ENCODE measurements at places on chromosomes 11 and 22.

- DNase-seq = no peak
Measured at GRCh38 chr11:112163875-112164685, at the start of gene IL18. IL18 (minus strand) TSS chr11:112164094; CDS start chr11:112155053, 9,041 bp downstream.

DNA sequence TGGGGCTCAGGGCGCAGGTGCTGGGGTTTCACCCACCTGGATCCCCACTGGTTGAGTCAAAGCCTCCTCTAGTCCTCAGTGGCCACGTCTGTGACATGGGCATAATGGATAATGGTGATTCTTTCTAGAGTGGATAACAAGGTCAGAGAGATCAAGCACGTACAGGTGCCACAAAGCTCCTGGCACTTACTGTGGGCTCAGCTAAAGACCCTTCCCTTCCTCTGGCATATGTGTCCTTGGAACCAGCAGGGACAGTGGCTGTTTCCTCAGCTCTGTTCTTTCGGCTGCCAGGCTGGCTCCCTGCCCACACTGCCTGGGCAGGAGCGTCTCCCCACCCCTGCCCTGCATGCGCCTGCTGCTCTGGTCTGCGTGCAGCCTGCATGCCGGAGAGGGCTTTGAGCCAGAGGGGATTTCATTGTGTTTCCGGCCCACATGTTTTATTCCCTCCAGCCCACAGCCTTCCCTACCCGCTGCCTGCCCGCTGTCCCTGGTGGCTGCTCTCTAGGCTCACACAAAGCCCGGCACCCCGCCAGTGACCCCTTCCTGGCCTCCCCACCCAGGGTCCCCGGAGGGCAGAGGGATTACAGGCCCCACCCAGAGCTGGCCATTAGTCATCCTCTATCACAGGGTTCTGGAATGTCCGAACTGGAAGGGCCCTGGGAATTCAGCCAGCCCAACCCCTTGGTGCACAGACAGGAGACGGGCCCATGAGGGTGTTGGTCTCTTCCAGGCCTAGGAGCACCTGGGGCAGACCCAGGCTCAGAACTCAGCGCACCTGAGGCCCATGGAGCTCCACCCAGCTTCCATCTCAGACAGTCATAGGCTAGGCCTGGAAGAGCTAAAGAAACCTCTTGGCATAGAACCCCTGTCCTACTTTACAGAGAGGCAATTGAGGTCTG is 55.3 kb upstream of the GCAT start:
- DNase-seq = no peak

- DNase-seq = no peak
Measured at GRCh38 chr22:19218541-19219233, 40.2 kb upstream of the SLC25A1 start.

DNA sequence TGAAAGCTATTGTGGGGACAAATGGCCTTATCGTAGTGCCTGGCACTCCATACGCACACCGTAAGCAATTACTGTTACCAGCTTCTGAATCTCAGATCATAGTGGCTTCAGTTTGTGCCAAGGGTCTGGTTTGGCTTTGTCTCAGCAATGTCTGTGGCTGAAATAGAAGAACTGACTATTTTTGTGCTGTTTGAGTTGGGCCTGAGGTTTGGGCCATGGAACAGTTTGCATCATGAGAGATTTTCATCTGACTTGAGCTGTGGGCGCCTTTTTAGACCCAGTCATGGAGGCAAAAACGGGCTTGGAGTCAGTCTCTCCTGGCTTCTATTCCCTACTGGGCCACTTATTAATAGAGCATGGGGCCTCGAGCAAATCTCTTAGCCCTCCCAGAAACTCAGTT is 121.1 kb upstream of the CRYBB3 start:
- DNase-seq = no peak

DNA sequence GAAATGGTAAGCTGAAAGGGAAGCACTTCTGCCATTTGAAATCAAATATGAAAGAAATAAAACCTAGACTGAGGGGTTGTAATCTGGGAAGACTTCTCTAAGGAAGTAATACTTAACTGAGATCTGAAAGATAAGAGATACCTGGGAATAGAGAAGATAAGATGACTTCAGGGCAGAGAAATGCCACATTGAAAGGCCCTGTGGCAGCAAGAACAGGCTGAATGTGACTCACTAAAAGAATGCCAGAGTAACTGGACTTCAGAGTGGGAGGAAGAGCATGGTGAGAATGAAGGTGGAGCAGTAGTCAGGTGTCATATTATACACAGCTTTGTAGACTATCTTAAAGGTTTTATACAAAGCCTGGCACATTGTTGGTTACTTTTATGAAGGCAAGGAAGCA is 17.6 kb downstream of the CALCA start:
- no peak for DNase-seq

DNA sequence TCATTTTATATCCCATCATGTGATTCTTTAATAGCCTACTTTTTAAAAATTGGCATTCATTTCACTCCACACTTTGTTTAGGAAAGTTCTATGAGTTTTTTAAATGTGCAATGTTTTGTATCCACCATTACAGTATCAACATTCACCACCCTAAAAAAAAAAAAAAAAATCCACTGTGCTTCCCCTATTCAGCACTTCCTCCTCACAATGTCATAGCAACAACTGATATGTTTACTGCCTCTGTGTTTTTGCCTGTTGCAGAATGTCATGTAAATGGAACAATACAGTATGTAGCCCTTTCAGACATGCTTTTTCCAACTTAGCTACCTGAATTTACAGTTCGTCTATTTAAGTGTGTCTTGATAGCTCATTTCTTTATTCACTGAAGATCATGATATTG is 754.2 kb downstream of the FAM181B start:
- no peak for DNase-seq

DNA sequence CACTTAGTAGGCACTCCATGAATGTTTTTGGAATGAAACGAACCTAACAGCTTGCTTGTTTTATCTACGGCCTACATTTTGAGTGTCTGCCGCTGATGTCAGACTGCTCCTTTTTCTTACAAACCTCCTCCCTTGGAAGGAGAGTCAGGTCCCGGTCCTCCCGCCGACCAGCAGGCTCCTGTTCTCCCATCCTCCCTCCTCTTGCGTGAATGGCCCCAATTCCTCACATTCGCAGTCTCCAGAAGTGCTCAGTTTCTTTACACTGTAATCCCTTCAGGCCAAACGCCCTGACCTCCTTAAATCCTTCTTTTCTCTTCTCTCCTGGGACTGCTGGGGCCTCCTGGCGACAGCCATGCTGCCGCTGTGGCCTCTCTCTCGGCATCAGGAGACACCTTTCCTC is 82.6 kb upstream of the CSNK2A3 start:
- no peak for DNase-seq

DNA sequence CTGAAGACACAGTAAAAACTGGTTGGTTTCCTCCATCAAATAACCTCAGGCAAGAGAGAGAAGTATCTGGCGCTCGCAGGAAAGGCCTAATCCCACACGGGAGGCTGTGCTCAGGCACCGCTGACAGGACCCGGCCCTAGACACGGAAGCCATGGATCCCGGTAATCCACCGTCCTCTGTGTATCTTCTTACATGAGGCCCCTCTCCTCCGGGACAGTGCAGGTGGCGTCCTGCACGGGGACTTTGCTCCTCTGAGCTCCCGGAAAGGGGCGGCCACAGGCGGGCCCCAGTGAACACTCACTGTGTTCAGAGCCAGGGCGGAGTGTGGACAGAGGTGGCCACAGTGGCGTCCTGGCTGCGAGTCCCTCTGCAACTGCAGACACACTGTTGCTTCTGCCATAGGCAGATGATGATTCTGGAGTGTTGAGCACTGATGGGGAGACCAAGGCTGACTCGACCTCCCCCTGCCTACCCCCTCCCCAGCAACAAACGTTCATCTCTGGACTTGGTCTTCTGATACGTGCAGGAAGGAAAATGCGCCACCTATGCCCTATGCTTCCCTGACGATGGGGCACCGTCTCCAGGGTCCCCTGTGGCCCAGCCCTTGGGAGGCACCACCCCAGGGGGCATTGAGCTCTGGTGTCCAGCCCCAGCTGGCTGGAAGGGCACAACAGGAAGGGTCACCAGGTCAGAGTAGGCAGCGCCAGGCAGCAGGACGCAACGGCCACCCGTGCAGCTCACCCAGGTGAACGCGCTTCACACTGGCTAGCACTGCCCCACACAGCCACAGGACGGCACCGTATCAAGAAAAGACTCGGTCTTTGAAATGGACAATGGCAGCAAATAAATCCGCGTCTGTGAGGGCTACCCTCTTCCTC is 95.7 kb downstream of the TRMU start:
- DNase-seq = no peak

DNA sequence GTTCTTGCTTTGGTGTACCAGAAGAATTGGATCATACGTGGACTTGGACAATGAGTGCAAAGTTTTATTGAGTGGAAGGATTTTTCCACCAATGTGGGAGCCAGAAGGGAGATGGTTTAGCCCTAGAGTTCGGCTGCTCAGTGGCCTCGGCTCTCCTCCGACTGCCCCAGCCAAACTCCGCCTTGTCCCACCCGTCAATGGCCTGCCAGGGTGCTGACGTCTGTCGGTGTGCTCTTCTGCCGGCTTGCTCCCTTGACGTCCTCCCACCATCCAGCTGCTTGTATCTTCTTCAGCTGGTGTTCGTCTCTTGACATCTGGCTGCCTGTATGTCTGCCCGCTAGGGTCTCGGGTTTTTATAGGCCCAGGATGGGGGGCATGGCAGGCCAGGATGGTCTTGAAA is 154.8 kb downstream of the APOL5 start:
- no peak for DNase-seq

DNA sequence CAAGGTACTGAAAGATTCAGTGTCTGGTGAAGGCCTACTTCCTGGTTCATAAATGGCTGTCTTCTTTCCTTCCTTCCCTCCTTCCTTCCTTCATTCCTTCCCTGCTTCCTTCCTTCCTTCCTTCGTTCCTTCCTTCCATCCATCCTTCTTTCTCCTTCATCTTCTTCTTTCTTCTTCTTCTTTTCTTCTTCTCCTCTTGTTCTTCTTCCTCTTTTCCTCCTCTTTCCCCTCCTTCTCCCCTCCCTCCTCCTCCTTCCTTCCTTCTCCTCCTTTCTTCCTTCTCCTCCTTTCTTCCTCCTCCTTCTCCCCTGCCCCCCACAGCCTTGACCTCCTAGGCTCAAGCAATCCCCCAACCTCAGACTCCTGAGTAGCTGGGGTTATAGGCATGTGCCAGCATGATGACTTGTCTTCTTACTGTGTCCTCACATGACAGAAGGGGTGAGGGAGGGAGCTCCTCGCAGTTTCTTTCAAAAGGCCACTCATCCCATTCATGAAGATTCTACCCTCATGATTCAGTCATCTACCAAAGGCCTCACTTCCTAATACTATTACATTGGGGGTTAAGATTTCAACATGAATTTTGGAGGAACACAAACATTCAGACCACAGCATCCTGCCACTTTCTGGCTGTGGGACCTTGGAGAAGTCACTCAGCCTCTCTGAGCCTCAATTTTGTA is 22.6 kb upstream of the CCDC134 start:
- DNase-seq = no peak

DNA sequence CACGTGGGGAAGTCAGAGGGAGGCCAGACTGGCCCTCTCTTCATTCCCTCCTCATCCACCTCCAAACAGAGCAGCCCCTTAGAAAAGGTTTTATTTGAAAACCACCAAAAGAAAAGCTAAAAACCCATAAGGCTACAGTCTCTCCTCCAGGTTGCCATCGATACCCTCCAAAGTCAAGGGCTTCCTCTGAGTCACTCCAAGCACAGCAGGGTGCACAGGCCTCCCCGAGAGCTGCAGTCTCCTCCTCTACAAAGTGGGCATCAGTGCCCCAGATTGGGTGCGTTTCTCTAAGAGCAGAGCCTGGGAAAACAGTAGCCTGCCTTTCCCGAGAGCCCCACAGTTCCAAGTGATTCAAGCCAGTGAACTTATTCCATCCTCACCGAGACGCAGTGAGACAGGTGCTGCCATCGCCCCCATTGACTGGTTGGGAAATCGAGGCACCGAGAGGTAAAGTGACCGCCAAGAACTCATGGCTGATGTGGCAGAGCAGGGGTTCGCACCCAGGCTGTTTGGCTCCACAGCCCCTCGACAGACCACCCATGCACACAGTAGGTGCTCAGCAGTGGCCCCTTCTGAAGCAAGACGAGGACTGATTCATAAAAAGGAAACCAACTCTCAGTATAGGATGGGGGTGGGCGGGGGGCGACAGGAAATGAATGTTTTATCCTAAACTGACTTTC is 91.7 kb upstream of the SHISAL1 start:
- no peak for DNase-seq

GRCh38 chr11:110251836-110252235 is 44.6 kb downstream of the RDX start:
- no peak for DNase-seq

GRCh38 chr11:19869946-19870589 is 157.4 kb downstream of the NAV2 start:
- no peak for DNase-seq

DNA sequence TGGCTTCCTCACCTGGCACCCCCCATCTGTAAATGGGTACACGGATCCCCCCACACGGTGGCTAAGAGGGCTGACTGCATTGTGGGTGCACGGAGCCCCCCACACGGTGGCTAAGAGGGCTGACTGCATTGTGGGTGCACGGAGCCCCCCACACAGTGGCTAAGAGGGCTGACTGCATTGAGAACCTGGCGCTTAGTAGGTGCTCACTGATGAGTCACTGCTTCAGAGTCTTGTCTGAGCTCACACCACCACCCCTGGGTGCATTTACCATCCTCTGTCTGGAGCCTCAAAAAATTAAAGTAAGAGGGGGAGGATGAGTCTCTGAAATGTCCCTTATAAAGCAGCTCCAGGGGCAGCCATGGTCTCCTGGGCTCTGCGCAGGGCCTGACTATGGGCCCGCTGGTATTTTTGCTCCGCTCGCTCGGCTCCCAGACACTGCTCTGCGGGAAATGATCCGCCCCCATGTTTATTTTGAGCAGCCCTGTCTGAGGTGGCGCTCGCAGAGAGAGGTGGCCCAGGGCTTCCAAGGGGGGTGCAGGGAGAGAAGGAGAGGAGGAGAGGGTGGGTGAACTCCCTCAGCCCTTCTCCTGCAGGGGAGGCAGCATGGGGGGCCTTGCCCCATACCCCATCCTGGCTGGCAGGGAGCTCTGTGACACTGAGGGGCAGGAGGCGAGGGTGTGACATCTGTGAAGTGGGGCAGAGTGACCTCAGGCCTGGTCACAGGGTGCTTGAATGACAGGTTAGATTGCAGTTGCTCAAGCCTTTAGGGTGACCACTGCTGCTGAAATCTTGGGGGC is 82.6 kb downstream of the CACNA1I start:
- DNase-seq = no peak

GRCh38 chr11:92480499-92480898 is 255.9 kb downstream of the FAT3 start:
- no peak for DNase-seq

GRCh38 chr11:108324587-108324986 is 101.7 kb downstream of the ATM start:
- DNase-seq = no peak
